Heart right ventricle (tissue), 16 donors: ENCODE measurements at places on chromosomes 1 and 21. TPM values are rescaled to one million over a fixed set of nuclear protein-coding genes. Genes with fewer than 3 reads are reported as not detected.

DNA sequence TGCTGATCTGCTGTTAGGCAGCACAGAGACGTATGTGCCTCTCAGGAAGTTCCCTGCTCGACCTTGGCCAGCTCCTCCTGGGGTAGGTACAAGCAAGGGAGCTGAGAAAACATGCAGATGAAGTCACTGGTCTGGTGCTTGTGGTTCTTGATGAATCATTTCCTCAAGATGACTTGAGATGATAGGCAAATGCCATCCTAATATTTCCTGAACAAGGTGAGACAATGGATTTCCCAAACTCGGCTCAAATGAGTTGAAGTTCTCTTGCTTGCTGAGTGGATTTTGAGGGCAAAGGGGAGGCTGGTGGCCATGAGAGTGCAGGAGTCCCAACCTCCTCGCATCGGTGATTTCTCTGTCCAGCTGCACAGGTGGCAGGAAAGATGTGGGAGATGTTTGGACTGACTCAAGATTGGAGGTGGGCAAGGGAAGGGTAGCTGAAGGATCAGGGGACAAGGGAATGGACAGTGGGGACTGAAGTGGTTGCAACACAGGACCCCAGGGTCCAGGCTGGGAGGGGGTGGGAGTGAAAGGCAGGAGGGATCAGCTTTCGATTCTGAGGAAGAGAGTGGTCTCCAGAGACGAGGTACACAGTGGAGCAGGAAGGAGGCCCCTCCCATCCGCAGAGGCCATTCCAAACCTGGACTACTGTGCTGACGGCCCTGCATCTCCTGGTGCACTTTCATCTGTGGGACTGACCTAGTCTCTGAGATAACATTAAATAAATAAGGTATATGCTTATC, 63.9 kb downstream of the CAPN2 start:
- no peak overlapping the region for H3K4me3 ChIP-seq
- no peak for DNase-seq
- H3K4me1 ChIP-seq = peaks cover 18% of the 10 kb centered on the region
- no peaks in the 10 kb centered on the region for H3K27me3 ChIP-seq

DNA sequence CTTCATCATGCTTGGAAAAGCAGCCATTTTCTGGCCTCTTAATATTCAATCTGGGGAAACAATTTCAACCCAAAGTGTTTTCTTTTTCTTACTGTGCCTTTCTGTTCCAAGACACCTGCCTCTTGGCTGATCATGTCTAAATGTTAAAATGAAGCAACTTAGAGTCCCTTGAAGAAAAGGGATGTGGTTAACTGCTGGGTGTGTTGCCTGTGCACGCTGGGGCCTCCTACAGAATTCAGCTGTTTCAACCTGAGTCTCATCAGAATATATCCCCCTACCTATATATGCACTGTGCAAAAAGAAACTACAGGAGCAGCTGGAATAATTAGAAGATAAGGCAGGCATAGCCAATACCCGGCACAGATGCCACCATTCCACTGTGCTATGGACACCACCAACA, 222.0 kb downstream of the OMA1 start:
- no peak for DNase-seq
- H3K27ac ChIP-seq = no peak overlapping the region
- no peaks in the 10 kb centered on the region for H3K27me3 ChIP-seq

DNA sequence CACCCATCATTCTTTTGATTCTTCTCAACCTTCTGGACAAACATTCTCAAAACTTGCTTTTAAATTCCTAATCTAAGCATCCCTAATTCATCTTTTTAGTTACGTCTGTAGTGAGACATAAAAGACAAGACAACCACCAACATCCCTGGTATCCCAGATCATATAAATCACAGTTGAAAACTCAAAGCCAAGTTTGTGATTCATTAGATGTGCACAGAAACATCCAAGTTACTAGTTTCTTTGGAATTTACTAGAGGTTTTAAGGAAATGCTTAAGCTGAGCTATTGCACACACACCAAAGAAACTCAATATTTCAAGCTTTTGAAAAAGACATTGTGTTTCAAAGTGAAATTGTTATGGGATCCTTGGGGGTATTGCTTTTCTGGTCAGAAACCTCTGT, 47.6 kb downstream of the ATP6V1G3 start:
- H3K4me3 ChIP-seq = no peak overlapping the region
- H3K36me3 ChIP-seq = no peaks in the 10 kb centered on the region
- no peak overlapping the region for H3K27ac ChIP-seq
- H3K27me3 ChIP-seq = no peaks in the 10 kb centered on the region

SLC30A2 gene
- 3.6 TPM for total RNA-seq

DNA sequence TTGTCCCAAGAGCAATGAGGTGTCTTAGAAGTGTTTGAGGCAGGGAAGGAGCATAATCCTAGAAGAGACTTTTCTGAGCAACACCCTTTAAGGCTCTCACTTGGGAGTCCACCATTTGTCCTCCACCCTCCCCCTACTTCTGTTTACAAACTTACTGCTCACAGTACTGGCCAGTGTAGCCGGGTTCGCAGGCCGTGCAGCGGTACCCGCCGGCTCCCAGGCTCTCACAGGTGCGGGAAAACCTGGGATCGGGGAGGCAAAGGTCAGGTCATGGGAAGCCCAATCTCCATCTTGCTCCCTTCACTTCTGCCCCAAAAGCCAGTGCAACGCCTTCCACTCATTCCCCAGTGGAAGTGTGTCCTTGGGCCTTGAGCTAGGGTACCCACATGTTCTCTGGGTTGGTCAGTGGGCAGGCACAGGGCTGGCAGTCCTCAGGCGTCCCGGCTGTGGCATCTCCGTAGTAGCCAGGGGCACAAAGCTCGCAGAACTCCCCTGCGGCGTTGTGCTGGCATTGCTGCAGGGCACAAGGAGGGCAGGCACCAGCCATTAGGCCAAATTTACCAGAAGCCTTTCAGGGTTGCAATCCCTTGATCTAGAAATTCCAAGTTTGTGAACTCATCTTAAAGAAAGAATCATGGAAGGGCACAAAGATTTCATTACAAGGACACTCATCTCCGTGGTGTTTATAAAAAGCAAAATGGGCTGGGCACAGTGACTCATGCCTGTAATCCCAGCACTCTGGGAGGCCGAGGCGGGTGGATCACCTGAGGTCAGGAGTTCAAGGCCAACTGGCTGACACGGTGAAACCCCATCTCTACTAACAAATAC, 49.8 kb downstream of the LDLRAD2 start:
- DNase-seq = no peak
- peaks cover 100% of the 10 kb centered on the region for H3K36me3 ChIP-seq
- no peaks in the 10 kb centered on the region for H3K27me3 ChIP-seq
- H3K27ac ChIP-seq = no peak overlapping the region

DNA sequence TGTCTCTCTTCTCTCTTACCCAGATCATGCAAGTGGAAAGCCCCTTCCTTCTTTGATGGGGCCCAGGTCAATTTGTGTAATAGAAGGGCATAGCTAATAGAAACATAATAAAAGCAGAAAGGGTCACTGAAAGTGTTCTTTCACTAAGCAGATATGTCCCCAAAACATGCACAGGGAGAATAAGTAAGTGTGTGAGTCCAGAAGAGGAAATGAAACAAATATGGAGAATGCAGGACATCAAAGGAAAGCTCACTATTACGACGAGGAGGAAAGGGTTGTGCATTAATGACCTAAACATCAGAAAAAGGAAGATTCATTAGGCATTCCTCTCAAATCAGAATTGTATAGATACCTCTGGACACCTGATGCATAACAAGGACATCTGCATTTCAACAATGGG, 81.4 kb upstream of the SMYD2 start:
- H3K27ac ChIP-seq = no peak overlapping the region
- no peaks in the 10 kb centered on the region for H3K4me1 ChIP-seq
- H3K36me3 ChIP-seq = no peaks in the 10 kb centered on the region
- H3K27me3 ChIP-seq = peaks cover 35% of the 10 kb centered on the region

GRCh38 chr1:41394959-41395956, 34.0 kb downstream of the FOXO6 start:
- no peaks in the 10 kb centered on the region for H3K4me1 ChIP-seq
- no peak for DNase-seq
- H3K27me3 ChIP-seq = no peaks in the 10 kb centered on the region
- H3K27ac ChIP-seq = no peak overlapping the region
- no peaks in the 10 kb centered on the region for H3K36me3 ChIP-seq

SLC37A1 gene
- 6.3 TPM for total RNA-seq

- H3K4me1 ChIP-seq = no peaks in the 10 kb centered on the region
- peaks cover 74% of the 10 kb centered on the region for H3K27me3 ChIP-seq
- no peak for DNase-seq
- no peak overlapping the region for H3K27ac ChIP-seq
- H3K36me3 ChIP-seq = no peaks in the 10 kb centered on the region
Measured at GRCh38 chr1:18299441-18300338, 181.0 kb upstream of the KLHDC7A start.

DNA sequence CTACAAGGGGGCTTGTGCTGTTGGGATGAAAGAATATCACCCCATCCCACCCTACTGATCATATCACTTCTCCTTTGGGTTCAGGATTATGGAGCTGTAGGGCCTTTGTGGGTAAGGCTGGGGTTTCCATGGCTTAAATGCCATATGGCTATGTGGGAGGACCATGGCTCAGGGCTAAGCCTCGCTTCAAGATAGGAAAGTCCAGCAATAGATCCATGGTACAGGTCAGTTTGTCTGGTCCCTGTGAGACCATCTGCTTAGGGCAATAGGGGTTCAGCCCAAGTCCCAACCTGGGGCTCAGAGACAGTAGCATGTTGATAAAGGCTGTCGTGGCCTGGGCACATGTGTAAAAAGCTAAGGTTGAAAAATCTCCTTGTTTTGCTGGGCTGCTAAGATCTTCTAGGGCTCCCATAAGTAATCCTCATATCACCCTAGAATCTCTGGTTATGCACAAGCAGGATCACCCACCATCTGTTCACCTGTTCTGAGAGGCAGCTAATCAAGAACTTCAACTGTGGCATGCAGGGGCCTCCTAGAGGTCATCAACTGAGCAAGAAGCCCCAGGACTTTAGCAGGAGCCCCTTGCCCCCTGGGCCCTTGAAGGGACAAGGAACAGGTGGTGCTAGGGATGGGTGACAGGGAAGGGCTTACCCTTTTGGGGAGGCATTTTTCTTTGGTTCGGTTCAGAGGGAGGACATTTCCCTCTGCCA, 66.5 kb downstream of the UBE2T start:
- no peak overlapping the region for H3K4me3 ChIP-seq
- no peaks in the 10 kb centered on the region for H3K4me1 ChIP-seq
- H3K27ac ChIP-seq = no peak overlapping the region
- no peak for DNase-seq
- H3K36me3 ChIP-seq = no peaks in the 10 kb centered on the region
- H3K27me3 ChIP-seq = no peaks in the 10 kb centered on the region

- no peaks in the 10 kb centered on the region for H3K4me1 ChIP-seq
- no peak for DNase-seq
- H3K36me3 ChIP-seq = no peaks in the 10 kb centered on the region
- no peak overlapping the region for H3K4me3 ChIP-seq
- no peak overlapping the region for H3K27ac ChIP-seq
Measured at GRCh38 chr1:22182715-22183114, 39.8 kb upstream of the WNT4 start.

DNA sequence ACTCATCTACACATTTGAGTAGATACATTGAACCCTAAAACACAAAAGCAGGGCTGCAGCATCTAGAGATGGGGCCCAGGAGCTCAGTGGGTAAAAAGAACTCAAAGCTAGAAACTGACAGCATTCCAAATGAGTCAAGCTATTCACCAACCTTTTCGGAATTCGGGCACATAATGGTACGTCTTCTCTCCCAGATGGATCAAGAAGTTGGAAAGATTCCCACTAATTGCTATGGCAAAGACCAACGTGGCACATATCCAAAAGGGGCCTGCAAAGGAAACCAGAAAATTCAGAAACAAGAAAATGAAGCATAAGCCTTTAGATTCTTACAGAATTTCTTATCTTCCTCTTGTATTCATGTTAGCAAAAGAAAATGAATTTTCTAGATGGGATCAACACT, 18.4 kb downstream of the YIPF1 start:
- no peaks in the 10 kb centered on the region for H3K4me1 ChIP-seq
- DNase-seq = no peak

DNA sequence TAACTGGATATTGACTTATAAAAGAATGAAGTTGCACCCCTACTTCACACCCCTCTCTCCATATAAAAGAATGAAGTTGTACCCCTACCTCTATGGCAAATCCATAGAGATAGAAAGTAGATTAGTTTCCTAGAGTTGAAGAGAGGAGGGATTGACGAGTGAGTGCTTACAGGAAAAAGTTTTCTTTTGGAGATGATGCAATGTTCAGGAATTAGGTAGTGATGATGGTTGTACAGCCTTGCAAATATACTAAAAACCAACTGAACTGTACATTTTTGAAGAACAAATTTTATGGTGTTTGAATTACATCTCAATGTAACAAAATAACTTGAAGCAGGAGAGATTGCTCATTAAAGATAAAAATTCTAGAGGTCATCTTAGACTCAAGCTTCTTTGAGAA, 272.9 kb downstream of the GPR52 start:
- no peaks in the 10 kb centered on the region for H3K36me3 ChIP-seq
- no peak overlapping the region for H3K4me3 ChIP-seq
- no peaks in the 10 kb centered on the region for H3K4me1 ChIP-seq
- H3K27me3 ChIP-seq = no peaks in the 10 kb centered on the region
- no peak overlapping the region for H3K27ac ChIP-seq

DNA sequence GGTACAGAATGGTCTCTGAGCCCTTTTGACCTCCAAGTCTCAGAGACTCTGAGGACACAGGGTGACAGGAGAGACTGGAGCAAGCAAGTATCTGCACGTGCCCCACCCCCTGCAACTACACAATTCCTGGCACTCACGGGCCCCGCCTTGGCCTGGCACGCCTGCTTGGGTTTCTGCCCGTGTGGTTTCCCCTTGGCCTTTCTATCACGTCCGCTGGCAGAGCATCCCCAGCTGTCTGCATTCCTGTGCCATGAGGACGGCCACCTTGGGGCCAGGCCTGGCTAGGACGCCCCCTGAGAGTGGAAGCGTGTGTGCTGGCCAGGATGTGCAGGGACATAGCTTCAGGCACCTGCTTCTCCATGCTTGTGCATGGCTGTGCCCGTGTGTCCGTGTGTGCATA, 14.3 kb upstream of the EDN2 start:
- no peaks in the 10 kb centered on the region for H3K27me3 ChIP-seq
- no peaks in the 10 kb centered on the region for H3K36me3 ChIP-seq
- DNase-seq = peak; percentile 74
- no peak overlapping the region for H3K4me3 ChIP-seq

DNA sequence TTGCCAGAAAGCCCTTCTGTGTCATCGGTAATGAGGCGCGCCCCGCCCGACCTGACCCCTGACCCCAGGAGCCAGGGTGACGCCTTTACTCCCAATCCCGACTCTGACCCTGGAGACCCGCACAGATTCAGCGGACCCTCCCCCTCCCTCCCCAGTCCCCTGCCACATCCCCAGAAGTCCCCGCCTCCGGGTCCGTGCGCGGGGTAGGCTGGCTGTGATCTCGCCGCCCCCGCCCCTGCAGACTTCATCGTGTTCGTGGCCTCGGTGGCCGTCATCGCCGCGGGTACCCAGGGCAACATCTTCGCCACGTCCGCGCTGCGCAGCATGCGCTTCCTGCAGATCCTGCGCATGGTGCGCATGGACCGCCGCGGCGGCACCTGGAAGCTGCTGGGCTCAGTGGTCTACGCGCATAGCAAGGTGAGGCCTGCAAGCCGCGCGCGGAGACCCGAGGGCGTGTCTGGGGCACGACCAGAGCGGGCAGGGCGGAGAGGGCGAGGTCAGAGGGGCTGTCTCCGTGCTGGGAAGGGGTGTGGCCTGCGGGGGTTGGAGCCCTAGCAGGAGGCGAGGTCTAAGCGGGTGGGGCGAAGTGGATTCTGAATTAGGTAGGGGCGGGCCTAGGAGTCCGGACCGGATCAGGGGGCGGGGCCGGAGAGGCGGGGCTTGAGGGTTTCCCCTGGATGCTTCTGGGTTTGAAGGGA, 34.8 kb downstream of the KCNQ4 start:
- peaks cover 19% of the 10 kb centered on the region for H3K27me3 ChIP-seq
- H3K36me3 ChIP-seq = no peaks in the 10 kb centered on the region
- H3K4me3 ChIP-seq = peak overlapping the region; percentile 51
- H3K27ac ChIP-seq = no peak overlapping the region

CATSPERE gene
- 0.26 TPM for total RNA-seq
